ENCODE measurements at places on chromosomes 16 and 17.

- no peak for DNase-seq
These were observed 604.7 kb upstream of the SOX9 start for GRCh38 chr17:71516149-71516548.

- no peak for DNase-seq
These were observed 1.9 kb upstream of the PLD6 start for GRCh38 chr17:17207998-17208397.

- no peak for DNase-seq
These were observed 55.1 kb downstream of the SOX9 start for GRCh38 chr17:72175787-72176515.

- no peak for DNase-seq
These were observed 3.5 kb upstream of the RAPGEFL1 start for GRCh38 chr17:40173778-40174135.

GRCh38 chr17:61484174-61484573, 32.0 kb downstream of the TBX4 start:
- no peak for DNase-seq

GRCh38 chr17:30864636-30865035, 32.9 kb downstream of the ATAD5 start:
- DNase-seq = no peak

DNA sequence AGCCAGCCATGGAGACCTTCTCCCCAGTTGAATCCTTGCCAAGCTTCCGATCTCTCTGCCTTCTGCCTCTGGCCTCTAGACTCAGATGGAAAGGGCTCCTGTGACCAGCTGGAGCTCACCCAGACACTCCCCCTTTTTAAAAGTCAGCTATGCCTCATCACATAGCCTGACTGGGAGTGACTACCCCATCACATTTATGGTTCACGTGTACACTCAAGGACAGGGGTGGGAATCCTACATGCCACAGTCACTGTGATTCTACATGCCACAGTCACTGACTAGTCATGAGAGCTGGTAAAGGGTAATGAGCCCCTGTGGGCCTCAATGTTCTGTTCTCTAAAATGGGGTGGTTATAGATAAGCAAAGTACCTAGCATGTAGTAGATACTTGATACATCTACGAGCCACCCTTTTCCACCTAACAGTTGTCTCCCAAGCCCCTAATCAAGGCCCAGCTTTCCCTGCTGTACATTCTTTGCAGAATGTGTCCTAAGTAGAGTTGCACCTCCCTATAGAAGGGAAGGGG, 85.1 kb downstream of the RGS9 start:
- DNase-seq = no peak

DNA sequence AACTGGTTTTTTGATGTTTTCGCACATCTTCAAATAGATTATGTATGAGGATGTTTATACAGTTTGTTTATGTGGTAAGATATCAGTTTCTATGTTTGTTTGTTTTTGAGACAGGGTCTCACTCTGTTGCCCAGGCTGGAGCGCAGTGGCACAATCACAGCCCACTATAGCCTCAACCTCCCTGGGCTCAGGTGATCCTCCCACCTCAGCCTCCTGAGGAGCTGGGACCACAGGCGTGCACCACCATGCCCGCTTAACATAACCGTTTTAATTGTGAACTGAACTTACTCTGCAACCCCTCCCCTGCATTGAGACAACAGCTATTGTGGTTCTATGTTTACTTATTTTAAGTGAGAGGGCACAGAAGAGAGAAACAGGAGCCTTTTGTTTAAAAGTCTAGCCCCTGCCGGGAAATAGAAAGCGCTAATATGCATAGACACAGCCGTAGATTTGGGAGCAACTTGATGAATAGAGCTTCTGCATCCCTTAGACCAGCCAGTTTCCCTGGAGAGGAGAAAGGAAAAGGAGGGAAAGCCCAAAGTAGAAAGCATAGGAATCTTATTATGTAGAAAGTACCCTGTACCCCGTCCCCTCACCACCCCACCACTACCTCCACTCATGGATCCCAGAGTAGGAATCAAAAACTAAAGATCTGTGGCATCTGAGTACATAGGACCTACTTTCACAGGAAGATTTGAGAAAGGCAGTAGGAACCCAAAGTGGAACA, 19.6 kb upstream of the APPBP2 start:
- DNase-seq = no peak

DNA sequence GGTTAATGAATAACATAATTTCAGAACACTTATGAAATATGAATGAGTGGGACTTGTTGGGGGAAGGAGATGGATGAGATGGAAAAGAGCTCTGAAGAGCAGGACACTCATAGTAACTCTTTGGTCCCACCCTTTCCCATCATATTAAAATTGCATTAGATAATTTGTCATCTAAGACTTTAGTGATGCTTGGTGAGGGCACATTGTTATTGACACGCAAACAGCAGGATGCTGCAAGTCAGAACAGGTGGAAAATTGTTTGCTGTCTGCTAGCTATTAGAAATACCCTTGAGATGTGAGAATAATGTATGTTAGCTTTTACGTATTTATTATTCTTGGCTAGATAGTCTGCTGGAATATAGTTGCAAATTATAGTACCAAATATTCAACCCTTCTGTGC, 75.7 kb downstream of the TANC2 start:
- DNase-seq = no peak

DNA sequence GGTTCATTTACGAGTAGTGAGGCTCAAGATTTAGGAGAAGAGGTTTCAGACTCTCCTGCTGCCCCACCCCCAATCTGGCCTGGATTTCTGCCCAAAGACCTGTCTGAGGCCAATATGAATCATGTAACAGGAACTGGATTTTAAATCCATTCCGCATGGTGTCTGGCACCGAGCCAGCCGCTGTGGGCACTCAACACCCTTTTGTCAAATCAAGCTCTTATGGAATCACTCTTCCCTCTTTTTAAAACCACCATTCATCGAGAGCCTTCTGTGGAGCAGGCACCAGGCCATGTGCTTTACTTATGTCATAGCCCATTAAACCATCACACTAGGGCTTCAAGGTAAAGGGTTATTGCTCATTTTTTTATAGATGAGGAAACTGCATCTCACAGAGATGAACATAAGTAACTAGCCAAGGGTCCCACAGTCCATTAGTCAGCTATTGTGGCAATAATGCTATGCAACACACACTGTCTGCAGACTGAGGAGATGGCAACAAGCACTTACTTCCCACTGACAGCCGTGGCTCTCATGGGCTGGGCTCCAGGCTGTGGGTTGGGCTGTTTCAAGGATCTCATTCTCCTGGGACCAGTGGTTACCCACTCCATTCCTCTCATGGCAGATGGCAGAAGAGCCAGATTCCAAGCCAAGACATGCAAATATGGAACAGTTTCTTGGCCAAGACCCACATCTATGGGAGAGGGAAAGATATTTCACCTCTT, 93.6 kb downstream of the WSCD1 start:
- no peak for DNase-seq

- DNase-seq = no peak
These were observed 49.4 kb downstream of the ADAMTS18 start for GRCh38 chr16:77385481-77385880.

DNA sequence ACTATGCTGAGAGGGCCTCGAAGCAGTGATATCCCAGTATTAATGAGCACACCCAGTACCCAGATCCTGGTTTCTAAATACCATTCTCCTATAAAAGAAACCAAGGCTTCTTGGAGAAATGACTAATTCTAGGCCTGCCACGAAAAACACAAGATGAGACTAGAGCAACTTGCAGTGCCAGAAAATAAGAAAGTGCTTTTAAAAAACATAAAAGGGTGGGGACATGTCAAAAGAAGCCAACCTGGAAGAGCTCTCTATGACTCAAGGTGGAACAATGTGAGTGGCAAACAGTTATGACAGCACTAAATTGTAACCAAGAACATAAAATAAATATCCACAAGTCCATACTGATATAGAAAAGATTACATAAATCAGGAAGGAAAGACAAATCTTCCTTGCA, 153.2 kb upstream of the KCNJ18 start:
- no peak for DNase-seq

DNA sequence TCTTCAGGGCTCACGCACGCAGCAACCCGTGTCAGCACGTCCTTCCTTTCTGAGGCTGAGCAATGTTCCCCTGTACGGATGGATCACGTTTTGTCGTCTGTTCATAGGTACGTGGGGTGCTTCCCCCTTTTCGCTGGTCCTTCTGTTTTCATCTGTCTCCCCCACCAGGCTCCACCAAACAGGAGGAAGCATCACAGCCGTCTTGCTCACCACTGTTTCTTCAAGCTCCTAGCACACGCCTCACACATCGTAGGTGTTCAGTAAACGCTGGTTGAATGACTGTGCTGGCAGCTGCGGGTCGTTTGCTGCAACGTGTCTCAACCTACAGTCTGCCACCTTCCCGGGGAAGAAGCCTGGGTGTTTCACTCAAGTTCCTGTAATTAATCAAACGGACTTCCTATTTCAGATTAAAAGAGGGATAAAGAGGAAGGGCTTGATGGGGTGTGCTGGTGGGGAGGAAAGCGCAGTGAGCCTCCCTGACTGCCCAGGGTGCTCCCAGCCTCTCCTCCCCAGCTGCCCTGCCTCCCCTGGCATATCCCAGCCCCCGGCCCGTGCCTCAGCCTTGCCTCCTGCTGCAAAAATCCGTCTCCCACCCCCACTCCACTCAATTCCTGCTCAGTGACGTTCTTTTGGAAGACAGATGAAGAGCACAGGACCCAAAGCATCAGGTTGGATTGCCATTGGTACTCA, 76.7 kb upstream of the DOC2B start:
- peak; percentile 33 for DNase-seq

DNA sequence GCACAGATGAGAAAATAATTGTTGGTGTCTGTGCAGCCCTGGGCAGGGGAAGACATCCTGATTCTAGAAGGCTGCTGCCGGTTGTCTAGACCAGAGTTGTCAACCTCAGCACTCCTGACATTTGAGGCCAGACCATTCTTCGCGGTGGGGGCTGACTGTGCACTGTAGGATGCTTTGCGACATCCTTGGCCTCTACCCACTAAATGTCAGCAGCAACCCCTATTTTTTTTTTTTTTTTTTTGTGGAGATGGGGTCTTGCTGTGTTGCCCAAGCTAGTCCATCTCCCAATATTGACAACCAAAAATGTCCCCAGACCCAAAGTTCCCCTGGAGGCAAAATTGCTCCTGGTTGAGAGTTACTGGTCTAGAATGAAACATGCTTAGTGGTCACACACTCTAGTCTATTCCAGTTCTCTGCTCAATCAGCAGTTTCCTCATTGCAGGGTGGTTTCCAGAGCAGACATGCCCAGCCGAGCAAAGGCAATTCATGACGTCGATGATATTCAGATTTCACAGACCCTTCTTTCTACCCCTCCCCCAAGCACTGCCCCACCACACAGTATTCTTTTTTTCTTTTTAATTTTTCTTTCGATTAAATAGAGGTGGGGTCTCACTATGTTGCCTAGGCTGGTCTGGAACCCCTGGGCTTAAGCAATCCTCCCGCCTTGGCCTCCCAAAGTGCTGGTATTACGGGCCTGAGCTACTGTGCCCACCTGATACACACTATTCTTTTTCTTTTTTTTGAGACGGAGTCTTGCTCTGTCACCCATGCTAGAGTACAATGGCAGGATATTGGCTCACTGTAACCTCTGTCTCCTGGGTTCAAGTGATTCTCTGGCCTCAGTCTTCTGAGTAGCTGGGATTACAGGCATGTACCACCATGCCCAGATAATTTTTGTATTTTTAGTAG, 9.0 kb downstream of the C17orf99 start:
- DNase-seq = no peak

DNA sequence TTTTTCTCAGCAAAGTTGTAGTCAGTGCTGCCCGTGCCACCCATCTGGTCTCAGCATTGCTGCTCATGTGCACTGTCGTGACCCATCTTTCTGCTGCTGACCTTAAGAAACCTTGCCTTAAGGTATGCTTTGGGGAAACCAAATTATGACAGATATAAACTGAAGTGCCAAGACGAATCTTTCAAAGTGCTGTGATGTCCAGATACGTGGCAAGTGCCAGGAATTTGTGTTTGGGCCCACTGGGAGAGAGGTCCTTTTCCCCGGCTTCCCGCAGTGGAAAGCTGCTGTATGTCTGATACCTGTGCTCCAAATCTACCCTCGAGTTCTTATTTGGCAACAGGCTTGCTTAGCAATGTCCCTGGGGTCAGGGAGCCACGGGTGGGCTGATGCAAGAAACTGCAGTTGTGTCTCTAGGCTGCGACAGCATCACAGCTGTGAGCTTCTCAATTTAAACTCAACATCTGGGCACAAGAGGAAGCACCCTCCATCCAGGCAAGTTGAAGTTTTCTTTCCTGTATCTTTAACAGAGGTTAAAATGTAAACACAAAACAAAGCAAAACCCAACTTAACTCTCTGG, 30.3 kb upstream of the TOX3 start:
- no peak for DNase-seq

- DNase-seq = no peak
These were observed 140.3 kb downstream of the SLC39A11 start for GRCh38 chr17:72952220-72952619.

DNA sequence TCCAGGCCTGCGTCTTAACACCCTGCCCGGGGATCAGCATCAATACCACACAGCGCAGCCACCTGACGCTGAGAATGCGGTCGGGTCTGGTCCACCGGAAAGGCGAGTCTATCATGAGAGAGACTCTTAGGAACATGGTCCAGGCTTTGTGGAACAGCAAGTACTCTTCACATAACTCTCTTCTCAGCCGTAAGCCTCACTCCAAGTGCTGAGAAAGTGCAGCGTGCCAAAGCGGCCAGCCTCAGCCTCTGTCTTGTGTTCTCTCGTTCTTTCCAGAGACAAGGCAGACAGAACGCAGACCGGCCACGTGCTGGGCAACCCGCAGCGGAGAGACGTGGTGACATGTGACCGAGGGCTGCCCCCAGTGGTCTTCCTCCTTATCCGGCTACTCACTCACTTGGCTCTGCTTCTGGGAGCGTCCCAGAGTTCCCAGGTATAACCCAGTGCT, 34.4 kb upstream of the ENDOV start:
- no peak for DNase-seq

DNA sequence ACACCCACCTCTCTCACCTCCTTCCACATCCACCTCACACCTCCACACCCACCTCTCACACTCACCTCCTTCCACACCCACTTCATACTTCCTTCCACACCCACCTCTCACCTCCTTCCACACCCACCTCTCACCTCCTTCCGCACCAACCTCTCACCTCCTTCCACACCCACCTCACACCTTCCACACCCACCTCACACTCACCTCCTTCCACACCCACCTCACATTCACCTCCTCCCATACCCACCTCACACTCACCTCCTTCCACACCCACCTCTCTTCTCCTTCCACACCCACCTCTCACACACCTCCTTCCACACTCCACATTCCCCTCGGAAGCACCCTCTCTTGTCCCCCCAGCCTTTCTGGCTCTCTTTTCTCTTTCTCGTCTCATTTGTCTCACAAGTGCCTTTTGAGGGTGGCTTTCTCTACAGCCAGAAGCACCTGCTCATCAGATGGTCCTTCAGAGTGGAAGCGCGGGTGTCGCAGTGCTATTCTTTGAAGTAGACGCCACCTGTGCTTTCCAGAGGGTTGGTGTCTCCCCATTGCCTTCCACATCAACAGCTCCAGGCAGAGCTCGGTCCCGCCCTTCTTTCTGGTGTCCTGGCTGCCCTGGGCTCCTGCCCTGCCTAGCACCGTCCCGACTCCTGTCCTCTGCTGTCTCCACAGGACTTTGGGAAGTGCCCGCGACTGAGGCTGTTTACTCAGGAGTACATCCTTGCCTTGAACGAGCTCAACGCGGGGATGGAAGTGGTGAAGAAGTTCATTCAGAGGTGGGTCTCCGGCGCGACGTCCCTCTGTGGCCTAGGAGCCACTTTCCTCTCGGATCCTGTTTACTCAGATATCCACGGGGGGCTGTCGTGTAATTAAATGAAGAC, 109.4 kb upstream of the PLCG2 start:
- DNase-seq = no peak

- no peak for DNase-seq
These were observed 17.9 kb downstream of the TBC1D28 start for GRCh38 chr17:18626152-18626870.
